ENCODE measurements at places on chromosomes 6 and 20.

DNA sequence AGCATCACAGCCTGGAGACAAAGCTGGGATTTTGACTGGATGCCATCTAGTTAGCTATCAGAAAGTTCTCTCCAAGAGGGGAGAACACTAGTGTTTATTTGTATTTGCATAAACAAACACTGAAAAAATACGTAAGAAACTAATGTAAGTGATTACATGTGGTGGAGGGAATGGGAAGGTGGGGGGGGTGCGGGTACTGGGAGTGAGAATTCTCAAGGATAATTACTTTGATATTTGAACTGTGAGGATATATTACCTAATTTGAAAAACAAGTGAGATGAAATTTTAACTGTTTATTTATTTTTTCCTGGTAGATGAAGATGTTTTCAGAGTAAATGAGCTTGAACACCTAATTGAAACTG is 54.7 kb downstream of the VEGFA start:
- no peak for DNase-seq

GRCh38 chr6:116773886-116774285 is 8.4 kb upstream of the FAM162B start:
- no peak for DNase-seq

GRCh38 chr6:170137176-170137891 is 153.5 kb downstream of the DLL1 start:
- no peak for DNase-seq

DNA sequence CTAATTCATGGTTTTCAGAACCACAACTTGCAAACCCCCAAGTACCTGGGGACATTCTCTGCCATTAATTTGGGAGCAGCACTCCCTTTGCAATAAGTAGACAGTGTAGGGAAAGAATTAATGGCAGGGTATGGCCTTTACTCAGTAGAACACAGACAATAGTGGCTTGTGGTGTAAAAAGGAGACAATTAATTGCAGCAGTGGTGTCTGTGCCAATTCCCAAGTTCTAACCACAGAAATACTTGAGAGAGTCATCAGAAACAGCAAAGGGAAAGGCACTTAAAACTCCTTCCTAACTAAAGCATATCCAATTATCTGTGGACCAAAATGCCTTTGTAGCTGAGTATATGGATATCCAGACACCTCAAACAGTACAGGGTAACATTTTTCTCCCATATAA is 257.6 kb upstream of the POU3F2 start:
- DNase-seq, result no peak

GRCh38 chr6:135148889-135149288 is 32.2 kb upstream of the MYB start:
- no peak for DNase-seq
